SK-N-DZ (cell line): ENCODE measurements at places on chromosomes 12 and 14.
A peak's percentile ranks its signal among the peaks of the same experiment; 100 is the strongest.

GRCh38 chr12:132672678-132673077 lies 14.5 kb downstream of the POLE start:
- no peak for DNase-seq

DNA sequence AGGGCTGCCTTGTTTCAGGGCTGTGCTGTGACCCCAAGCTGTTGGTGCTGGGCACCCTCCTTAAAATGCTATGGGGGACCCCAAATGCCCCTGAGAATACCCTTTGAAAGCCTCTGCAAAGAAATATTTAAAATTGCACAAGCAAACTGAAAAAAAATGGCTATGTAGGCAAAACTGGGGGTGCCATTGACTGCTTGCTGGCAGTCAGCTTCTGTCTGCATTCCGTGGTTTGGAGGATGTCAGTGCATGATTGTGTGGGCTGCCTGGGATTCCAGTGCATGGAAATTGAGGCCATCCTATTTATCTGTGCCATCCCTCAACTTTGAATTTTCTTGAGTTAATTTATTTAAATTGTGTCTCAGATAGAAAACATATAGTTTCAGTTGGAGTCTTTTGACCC lies 113.7 kb upstream of the RTL1 start:
- DNase-seq = no peak

GRCh38 chr12:111435661-111436201 lies 30.0 kb downstream of the SH2B3 start:
- DNase-seq = no peak

GRCh38 chr12:57725851-57726150 lies 12.7 kb downstream of the AGAP2 start:
- no peak for DNase-seq

GRCh38 chr14:38127356-38127755 lies 80.3 kb upstream of the SSTR1 start:
- DNase-seq = no peak

- DNase-seq = no peak
Observed at GRCh38 chr14:105420101-105420973, 710 bp downstream of the MTA1 start.

DNA sequence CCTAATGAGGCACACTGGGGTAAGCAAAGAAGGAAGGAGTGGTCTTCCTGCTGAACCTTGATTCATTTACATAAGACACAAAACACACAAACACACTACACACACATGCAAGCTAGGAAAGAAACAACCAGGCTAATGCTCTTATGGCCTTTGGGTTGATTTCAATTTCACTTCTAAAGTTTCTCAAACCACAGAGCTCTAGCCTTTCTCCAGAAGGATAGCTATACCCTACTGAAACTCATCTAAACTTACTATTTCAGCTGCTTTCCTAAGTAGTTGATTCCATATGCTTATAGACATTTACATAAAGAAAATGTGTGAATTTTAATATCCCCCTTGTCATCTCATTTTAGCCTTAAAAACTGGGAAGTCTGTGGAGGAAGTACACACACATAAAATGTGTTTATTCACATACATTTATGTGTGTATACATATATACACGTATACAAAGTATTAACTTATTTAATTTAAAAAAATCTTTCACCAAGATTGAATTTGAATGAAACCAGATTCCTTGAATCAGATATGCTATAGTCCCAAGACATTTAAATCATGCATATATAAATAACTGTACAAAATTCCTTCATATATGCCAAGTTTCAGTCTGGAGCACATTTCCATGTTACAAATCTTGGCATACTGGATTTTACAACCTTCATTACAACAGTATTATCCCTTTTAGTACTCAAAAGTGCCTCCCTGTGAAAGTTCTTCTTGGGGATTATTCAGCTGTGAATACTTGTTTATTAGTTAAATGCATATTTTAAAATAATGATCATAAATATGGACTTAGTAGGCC lies 231.8 kb upstream of the NPAS3 start:
- DNase-seq = no peak

DNA sequence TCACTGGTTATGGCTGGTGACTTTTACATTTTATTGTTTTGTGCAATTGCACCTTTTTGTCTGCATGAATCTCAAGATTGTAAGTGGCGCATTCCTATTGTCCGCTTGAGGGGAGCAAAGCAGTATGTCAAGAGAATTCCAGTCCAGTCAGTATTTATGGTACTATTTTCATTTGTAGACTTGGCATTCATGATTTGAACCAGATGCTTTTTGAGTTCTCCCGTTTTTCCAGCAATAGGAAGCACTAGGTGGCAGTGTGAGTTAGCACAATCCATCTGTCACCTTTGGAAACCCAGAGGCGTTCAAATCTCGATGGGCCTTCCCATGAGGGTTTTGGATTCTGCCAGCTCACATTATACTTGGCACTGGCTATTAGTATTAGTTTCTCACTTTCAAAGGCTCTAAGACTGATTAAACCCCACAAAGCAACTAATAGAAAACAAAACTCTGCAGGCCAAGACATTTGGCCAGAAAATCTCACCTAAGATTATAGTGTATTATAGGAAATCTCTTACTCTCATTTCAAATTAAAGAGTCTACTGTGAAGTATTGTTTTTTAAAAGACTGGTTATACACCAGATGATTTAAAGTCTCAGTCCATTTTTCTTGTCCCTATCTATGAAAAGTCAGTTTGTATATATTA lies 2.2 kb downstream of the DACT1 start:
- peak; percentile 72 for DNase-seq

GRCh38 chr12:5204271-5204670 lies 160.6 kb downstream of the KCNA5 start:
- no peak for DNase-seq

DNA sequence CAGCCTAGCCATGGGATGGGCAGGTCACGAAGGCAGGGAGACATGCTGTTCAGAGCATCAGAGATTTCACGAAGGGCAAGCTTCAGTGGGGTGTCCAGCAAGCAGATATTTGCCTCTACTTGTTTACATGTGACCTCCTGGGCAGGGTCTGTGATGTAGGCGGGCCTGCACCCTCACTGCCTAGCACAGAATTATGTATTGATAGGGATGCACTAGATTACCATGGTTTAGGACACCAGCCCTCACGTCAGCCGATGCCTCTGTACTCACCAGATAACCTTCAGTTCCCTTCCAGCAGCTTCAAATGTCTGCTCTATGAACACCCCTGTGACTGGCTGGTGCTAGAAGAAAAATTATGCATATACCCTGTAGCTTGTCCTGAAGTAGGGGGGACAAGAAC lies 5.1 kb upstream of the EIF5 start:
- DNase-seq = no peak

GRCh38 chr14:51783765-51784164 lies 76.6 kb upstream of the GNG2 start:
- no peak for DNase-seq

DNA sequence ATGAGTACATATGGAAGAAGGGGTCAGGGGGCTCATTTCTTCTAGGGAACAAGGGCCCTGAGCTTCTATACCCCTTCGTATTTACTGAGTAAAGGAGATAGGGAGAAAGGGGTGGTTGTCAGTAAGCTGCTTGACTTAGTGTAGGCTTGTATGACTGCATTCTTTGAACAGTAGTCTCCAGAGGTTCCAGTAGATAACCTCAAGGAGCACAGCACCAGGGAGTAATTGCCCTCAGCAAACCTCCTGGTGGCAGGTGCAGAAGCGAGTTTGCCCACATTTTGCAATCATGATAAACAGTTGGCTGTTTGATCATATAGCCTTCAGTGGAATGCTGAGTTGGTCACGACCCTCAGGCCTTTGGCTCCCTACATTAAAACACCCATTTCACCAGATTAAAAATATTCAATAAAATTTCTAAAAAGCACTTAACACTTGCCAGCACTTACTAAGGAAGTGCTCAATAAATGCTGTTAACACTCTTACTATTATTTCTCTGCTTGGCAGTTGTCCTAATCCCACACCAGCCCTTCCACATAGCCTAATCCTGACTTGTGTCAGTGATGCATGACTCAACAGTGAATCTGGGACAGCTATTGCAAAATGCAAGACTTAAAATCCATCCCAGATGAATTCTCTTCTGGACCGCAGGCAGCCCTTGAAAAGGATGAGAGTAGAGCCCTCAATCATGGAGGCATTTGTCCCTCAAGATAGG lies 3.7 kb upstream of the DHRS4L2 start:
- DNase-seq = no peak

GRCh38 chr12:55862286-55862685 lies 19.6 kb upstream of the MMP19 start:
- DNase-seq = no peak

GRCh38 chr12:77947746-77948145 lies 117.1 kb downstream of the NAV3 start:
- DNase-seq = no peak

GRCh38 chr12:63941166-63941800 lies 96.8 kb downstream of the SRGAP1 start:
- DNase-seq = no peak

- DNase-seq = no peak
Observed at GRCh38 chr14:37988472-37988871, 219.2 kb upstream of the SSTR1 start.

DNA sequence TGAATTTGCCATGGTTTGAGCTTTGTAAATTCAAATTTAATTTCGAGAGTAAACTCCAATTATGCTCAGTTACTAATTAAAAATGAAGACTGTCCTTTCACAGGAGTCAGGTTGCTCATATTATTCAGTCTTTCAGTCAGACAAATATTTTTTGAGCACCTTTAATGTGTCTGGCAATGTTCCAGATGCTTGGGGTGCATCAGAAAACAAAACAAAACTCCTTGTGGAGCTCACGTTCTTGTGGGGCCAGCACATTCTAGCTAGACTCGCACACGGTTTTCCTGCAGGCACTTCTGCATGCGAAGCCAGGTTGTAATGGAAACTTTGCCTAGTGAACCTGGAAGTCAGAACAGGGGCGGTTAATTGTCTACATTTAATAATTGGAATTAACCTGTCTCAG lies 64.0 kb upstream of the ATF1 start:
- no peak for DNase-seq

- DNase-seq = no peak
Observed at GRCh38 chr12:52317468-52318052, 3.6 kb downstream of the KRT83 start.

- DNase-seq = no peak
Observed at GRCh38 chr14:103729496-103730448, 14.2 kb downstream of the ZFYVE21 start.

- DNase-seq = no peak
Observed at GRCh38 chr12:42084522-42084921, 60.2 kb downstream of the GXYLT1 start.

GRCh38 chr14:81416981-81417380 lies 16.9 kb upstream of the STON2 start:
- no peak for DNase-seq

DNA sequence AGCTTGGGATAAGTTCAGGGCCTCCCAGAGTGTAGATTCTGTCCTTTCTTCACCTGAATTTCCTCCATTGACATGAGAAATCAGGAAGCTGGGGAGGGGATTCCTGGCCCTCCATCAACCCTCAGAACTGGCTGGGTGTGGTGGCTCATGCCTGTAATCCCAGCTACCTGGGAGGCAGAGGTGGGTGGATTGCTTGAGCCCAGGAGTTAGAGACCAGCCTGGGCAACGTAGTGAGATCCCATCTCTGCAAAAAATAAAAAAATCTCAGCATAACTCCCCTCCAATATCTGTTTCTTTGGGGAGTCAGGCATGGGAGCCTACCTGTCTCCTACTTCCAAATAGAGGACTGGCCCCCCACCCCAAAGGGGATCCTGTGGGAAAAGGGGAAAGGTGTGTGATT lies 59.8 kb upstream of the TBX3 start:
- no peak for DNase-seq

DNA sequence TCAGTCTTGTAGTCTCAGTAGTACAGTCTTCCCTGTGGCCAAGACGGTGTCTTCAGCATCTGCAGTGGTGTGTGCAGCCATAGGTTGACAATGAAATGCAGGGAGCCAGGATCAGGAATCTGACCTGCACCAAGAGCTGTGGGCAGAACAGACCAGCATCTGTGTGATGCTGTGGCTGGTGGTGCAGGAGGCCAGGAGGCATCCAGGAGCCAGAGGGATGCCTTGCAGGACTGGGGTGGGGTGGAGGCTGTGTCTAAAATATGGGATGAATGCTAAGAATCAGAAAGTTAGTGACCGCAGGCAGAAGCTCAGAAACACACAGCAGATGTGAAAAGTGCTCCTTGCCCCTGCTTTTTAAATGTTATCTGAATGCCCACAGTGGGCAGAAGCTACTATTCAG lies 209.7 kb downstream of the CACNA1C start:
- DNase-seq = no peak

GRCh38 chr12:32611986-32612385 lies 67.1 kb upstream of the DNM1L start:
- DNase-seq = no peak

GRCh38 chr14:49977126-49977841 lies 84.4 kb downstream of the ARF6 start:
- no peak for DNase-seq

- DNase-seq = no peak
Observed at GRCh38 chr14:61923348-61923747, 161.1 kb downstream of the SNAPC1 start.

DNA sequence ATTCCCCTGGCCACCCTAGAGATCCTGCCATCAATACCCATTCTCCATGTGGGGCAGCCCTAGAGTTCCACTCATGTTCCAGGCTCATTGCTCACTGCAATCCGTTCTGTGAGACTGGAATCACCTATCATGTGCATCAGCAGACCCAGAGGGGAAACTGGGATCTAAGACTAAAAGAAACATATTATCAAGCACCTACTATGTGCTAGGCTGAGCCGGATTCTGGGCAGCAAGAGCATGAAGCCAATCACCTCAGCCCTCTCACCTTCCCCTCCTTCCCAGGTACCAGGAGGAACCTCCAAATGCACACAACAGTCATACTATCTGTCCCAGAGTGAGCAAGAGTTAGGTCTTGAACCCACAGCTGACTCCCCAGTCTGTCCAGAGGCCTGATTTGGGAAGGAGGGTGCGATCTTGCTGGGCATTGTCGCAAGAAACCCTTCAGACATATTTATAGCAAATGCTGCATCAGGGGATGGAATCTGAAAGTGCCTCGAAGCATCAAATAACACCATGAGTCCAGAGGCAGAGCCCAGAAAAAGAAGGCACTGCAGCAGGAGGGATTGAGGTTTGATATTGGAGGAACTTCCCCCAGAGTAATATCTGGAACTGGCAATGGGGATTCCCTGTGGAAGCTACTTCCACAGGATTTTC lies 6.7 kb upstream of the CACNB3 start:
- DNase-seq = no peak

- peak; percentile 46 for DNase-seq
Observed at GRCh38 chr12:67269633-67270573, 745 bp downstream of the CAND1 start.

- DNase-seq = peak; percentile 15
Observed at GRCh38 chr12:22935090-22935489, 310.1 kb downstream of the ETNK1 start.

DNA sequence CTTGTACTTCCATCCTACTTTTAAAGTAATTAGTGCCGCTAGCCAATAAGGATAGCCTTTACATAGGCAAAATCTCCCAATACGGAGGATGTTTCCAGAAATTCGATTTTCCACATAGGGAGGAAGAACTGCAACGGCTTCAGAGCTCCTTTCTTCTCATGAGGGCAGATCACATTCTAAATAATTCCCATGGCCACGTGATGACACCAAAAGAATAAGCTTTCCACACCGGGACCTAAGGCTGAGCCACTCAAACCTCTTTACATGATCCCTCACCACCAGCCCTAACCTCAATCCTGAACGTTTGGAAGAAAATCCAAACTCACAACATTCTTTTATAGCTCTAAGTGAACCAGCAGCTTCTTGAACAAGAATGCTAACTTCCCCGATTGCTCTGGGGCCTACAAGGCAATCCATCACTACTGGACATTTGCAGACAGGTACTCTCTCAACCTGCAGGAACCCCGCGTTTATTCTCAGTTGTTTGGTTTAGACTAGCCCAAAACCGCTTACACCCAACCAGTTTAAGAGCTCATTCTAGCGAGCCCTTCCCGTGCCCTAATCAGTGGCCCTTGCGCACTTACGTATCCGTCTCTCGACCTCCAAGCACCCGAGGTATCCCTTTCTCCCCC lies 884 bp downstream of the CAPRIN2 start:
- DNase-seq = peak; percentile 57
